AG04450 (cell line): ENCODE measurements at places on chromosomes 12 and 14.
A peak's percentile ranks its signal among the peaks of the same experiment; 100 is the strongest.

GRCh38 chr14:71321574-71322315 is 414.5 kb downstream of the PCNX1 start:
- no peak for DNase-seq

DNA sequence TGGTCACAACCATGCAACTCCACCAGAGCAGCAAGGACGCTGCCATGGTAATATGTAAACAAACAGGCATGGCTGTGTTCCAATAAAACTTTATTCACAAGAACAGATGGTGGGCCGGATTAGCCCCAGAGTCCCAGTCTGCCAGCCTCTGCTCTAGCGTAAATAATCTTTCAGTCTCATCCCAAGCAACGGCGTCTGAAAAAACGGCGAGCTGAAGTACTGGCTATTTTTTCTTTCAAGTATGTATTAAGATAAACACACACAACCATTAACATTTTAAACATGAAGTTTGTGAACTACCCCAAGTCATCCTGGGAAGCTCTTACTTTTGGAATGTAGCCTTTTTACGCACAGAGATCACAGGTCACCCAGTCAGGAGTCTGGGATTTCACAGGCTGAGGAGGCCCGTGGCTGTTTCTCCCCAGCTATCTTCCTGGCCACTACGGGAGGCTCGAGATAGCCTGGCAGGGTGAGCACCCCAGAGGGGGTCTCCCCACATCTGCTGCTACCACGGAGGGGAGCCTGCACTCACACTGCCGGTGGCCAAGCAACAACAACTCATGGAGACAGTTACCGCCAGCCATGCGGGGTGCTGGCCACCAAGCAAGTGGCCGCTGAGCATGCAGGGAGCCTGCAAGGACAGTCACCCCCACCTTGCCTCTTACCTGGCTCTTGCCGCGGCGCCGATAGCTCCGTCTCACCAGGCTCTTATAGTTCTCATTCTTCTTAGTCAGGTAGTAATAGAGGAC is 124.6 kb downstream of the RFLNA start:
- peak; percentile 81 for DNase-seq

DNA sequence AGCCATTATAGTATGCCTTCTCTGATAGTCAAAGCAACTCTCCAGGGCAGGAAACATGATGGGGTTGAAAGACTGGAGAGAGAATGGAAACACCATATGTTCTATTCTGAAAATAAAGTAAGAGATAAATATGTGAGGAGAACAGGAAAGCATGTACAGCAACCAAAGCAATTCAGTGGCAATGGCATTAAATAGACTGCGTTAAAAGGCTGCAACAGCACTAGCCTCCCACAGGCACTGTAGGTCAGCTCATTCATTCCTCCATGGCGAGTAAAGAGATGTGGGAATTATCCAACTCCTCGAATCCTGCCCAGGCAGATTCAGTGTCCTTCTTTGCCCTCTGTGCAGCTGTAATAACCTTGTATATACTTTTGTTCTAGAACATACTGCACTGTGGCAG is 43.8 kb downstream of the ANO6 start:
- no peak for DNase-seq

- no peak for DNase-seq
These were observed 8.8 kb downstream of the GALNT16 start for GRCh38 chr14:69268763-69269162.

GRCh38 chr12:62435303-62436163 is 31.1 kb upstream of the MON2 start:
- DNase-seq = peak; percentile 49

DNA sequence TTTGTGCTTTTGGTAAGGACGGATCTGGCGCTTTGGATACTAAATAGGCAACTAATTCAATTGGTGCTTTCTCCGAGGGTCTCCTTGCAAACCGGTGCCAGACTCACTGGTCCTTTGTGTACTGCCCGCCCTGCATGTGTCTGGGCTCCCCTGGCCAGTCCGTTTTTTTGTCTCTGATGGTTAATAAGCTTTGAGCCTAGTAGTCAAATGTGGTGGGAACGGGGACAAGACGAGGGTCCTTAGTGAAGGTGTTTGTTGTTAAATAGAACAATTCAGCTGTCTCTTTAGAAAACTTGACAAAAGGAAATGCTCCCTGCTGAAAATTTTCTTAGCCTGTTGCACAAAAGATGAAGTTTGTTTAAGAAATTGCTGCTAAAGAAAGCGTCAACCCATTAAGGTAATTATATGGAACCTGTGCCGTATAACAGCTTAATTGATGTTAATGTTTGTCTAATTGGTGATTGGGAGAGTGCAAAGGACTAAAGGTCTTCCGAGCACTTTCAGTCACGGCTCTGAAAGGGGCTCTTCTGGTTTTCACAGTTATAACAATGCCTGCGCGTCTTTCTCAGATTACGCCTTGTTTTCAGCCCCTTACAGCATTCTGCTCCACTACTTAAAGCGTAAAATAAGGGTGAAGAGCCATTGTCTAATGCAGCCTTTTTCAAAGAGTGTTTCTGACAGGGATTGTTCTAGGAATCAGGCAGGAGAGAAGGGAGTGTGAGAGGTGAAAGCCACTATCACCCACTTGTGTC is 537.4 kb downstream of the PRKD1 start:
- no peak for DNase-seq
